Stimulated activated CD8-positive, alpha-beta memory T cell treated with anti-CD3 and anti-CD28 coated beads, Interleukin-12 subunit alpha, Interleukin-12 subunit beta, amount 100 ng/mL, for 4 hours (primary cell): ENCODE measurements at places on chromosomes 16 and 17.
A peak's percentile ranks its signal among the peaks of the same experiment; 100 is the strongest.

- DNase-seq, result no peak
Measured at GRCh38 chr16:10265770-10266615, 83.8 kb upstream of the GRIN2A start.

- DNase-seq, result no peak
Measured at GRCh38 chr17:45946841-45947256, 52.2 kb upstream of the STH start.

DNA sequence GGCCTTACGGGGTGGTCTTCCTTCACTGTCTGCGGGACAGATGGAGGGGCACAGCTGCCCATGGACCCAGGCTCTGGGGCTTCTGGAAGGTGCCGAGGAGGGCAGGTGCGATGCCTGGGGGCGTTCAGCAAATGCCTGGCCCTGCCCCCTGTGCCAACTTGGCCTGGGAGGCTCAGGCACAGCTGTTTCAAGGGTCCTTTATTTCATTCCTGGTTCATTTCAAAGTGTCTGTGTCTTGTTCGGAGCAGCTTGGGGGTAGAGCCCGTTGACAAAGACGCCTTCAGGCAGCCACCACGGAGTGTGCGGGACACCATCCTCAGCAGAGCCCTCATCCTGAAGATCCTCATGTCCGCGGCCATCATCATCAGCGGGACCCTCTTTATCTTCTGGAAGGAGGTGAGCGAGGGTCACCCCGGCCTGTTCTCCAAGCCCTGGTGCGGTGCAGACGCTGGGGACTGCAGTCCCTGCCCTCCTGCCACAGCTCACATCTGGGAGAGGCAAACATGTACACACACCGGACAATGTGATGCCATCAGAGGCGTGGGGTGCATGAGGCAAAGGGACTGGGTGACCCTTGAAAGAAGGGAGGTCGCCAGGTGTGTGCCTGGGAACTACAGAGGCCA lies 43.9 kb downstream of the MEAK7 start:
- no peak for DNase-seq

DNA sequence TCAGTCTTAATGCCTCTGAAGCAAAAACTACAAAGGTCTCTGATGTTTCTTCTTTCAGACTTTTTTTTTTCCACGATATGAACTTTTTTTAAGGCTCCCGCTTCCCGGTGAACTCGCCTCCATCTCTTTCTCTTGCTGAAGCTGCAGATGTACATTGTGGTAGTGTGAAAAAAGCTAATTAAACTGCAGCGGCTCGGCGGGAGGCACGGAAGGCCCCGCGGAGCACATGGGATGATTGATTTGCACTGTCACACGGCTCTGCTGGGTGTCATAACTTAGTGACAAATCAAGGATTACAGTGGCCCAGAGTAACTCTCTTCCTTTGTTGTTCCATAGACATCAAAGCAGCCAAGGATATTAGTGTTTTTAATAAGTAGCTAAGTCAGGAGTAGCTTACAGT lies 196.3 kb downstream of the AXIN2 start:
- DNase-seq, result no peak

DNA sequence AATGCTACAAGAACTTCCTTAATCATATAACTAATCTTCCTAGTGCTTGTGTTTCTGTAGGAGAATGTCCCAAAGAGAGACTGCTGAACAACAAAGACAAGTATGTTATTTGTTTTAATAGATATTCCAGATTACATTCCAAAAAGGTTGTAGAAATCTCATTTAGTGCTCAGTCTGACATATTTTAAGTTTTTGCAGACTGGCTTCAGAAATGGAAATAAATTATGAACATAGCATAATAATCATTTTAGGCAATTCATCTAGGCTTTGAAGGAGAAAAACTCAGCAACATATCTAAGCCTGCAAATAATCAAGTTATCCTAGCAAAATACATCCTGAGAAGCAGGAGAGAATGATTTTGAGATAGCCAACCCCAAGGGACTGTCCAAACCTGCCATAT lies 171.6 kb upstream of the CDH5 start:
- DNase-seq, result no peak

- DNase-seq, result no peak
Measured at GRCh38 chr16:22267764-22268163, 29.4 kb upstream of the POLR3E start.

DNA sequence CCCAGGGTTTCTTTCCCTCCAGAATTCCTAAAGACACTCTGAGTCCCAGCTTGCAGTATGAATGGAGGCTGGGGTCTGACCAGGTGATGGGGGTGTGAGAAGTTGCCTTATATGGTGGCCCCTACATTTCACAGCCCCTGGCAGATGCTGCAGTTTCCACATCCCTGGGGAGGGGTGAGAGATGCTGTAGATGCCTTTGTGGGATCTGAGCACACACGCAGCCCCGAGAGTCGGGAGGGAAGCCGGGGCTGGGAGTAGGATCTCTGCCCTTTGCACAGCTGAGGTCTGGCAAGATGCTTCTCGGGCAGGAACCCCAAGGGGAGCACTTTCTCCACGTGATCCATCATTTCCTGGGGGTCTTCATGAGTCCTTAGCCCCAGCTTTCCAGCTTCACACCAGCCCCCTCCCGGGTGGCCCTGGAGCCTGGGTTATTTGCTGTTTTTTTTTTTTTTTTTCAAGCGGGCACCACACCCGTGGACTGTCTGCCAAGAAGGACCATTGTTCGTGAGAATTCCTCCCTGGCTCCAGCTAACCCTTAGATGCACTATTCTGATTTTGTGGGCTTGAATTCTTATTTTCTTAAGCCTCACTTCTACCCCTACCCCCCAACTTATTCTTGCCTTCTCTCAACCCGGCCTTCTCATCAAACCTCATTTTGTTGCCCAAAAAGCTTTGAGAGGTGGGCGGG lies 50.6 kb downstream of the NTN1 start:
- no peak for DNase-seq

GRCh38 chr17:19537111-19537510 lies 3.5 kb downstream of the SLC47A1 start:
- DNase-seq, result no peak

DNA sequence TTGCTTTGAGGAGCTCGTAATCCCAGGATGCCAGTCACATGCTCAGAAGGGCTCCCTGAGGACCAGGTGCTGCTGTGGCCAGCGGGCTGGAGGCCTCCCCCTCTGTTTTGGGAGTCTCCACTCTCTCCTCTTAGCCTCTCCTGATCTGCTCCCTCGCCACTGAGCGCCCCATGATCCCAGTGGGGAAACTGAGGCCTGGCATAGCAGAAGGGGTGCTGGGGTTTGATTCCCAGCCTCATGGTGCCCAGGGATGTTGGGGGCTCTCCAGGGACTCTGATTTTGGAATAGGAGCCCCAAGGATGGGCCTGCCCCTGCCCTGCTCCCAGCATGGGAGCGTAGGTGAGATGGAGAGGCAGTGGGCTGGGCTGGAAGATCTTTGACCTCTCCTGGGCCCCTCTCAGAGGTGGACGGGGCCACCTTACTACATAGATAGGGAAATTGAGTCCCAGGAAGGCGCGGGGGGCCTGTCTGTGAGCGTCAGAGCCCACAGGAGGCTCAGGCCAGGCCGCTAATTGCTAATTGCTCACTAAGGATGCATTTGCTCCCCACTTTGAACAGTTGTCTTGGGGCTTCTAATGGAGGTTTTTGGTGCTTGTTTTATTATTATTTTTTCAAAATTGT lies 525 bp upstream of the ADCY7 start:
- no peak for DNase-seq

GRCh38 chr16:86892509-86892908 lies 314.2 kb downstream of the FOXL1 start:
- no peak for DNase-seq

- DNase-seq, result no peak
Measured at GRCh38 chr17:42596386-42596785, 12.8 kb downstream of the RETREG3 start.

DNA sequence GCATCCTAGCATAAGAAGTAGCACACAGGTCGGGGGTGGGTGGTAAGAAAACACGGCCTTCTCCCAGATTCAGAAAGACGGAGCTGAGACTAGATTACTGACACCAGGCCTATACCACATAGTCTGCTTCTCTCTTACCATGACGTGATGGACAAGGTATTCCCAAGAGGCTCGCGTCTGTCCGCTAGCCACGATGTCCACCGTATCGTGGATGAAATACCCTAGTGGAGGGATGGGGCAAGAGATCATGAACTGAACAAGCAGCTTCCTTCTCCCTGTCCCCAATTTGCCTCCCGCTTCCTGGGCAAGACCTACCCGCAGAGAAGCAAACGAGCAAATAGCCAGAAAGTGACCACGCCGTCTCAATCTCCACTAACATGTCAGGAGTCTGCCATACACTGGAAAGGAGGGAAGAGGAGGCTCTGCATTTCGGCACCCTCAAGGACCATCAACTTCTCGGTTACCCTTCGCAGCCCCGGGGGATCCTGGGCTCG lies 820 bp downstream of the TLCD1 start:
- DNase-seq, result no peak

DNA sequence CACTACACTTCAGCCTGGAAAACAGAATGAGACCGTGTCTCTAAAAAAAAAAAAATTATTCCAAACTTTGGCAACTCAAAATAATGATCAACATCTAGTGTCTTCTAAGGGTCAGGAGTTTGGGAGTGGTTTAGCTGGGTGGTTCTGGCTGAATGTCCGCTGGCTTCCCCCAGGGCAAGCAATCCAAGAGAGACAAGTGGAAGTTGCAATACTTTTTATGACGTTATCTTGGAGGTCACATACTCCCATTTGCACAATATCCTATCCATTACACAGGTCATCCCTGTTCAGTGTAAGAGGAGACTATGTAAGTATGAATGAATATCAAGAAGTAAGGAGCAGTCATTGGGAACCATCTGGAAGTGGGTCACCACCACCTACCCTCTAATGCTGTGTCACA lies 15.2 kb upstream of the CLEC3A start:
- DNase-seq, result no peak

DNA sequence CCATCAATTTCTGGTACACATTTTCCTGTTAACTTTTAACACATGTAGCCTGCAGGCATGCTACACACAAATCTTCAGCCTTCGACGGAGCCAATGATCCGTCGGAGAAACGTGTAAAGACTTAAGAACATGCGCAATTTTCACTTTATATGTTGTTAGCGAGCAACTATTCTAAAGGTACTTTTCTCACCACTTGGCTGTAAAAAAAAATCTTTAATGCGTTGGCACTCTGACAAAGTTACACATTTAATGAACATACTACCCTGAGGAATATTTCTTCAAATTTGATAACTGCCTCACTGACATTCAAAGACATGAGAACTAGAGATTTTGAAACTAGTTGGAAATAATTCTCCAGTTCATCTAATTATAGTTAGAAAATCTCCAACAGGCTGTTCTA lies 507.5 kb upstream of the SALL1 start:
- no peak for DNase-seq

- DNase-seq, result no peak
Measured at GRCh38 chr16:27650073-27650701, 100.2 kb downstream of the KATNIP start.

- peak; percentile 46 for DNase-seq
Measured at GRCh38 chr17:36148559-36149295, 27.7 kb downstream of the TBC1D3B start.

DNA sequence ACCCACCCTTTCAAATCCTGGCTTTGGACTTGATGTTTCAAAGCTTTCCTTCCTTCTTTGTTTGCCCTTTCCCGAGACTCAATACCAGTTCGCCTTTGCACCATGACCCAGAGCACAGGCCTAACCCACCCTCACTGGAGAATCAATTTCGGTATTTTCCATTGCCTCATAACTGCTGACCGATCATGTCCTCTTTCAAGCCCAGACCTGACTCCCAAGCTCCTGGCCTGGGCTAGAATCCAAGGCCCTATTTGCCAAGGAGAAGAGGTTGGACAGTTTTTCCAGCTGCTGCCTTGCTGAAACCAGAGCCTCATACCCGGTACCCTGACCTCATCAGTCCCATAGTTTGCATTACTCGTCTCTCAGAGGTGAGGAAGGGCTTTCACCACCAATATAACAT lies 35.3 kb upstream of the HELZ start:
- DNase-seq, result no peak

DNA sequence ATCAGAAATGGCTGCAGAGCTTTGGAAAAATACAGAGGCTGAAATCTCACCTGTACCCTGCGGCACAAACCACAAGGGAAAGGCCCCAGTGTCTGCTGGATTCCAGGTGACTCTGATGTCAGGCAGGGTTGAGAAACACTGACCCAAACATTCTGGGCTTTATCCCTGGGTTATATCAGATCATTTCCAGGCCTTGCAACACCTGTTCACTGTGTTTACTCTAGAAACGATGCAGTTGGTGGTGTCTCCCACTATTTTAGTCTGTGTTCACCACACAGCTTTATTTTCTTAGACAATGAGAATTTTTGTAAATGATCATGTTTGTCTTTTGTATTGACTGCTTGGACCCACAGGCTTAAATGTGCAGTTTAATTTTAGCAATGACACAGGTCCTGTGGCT lies 151.5 kb upstream of the SDK2 start:
- no peak for DNase-seq

- no peak for DNase-seq
Measured at GRCh38 chr16:48542966-48543365, 67.0 kb downstream of the N4BP1 start.

DNA sequence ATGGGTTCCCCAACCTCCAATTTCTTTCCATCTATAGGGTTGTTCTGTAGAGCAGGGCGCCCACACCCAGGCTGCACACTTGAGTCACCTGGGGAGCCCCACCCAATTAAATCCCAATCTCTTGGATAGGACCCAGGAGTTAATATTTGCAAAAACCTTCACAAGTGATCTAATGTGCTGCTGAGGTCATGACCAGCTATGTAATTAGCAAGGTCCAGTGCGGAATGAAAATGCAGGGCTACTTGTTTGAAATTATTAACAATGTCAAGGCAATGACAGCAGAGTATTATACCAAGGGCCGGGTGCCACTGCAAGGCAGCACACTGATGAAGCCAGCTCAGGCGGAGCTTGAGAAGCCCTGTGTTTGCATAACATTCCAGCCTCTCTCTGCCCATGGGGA lies 302.7 kb downstream of the MAF start:
- no peak for DNase-seq

DNA sequence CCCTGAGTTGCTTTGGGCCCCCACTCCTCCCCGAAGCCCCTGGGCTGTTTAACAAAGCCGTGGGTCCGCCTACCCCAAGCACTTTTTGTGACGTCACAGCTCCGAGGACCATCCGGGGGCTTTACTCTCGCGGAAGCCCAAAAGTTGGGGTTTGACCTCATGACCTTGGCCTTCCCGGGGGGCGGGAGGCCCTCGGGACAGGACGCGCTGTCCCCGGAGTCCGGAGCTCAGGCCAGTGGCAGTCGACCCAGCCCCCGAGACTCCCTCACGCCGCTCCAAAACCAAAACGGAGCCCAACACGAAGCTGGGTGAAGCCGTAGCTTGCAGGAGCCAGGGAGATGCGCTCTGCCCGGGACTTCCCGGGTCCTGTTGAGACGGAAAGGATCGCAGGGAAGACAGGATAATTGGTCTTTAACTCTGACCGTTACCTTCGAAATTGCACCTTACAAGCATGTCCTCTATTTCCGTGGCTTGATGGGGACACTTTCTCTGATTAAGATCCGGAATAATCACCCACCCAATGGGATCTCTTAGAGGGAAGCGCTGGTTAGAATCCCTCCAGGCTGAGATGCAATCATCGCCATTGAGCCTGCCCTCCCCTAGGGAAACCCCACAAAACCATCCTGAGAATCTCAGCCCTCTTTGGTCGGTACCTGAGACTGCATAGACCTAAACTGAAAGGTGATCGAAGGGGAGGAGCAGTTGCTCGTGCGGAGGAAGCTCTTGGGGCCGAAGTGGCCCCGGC lies 4.9 kb upstream of the SOX9 start:
- DNase-seq, result no peak

GRCh38 chr16:19400711-19401110 lies 17.0 kb upstream of the TMC5 start:
- DNase-seq, result no peak

- peak; percentile 42 for DNase-seq
Measured at GRCh38 chr17:3965118-3965800, 1.0 kb upstream of the ATP2A3 start.
